Cardiac fibroblast (primary cell): ENCODE measurements at places on chromosomes 6 and 20.
A peak's percentile ranks its signal among the peaks of the same experiment; 100 is the strongest.

DNA sequence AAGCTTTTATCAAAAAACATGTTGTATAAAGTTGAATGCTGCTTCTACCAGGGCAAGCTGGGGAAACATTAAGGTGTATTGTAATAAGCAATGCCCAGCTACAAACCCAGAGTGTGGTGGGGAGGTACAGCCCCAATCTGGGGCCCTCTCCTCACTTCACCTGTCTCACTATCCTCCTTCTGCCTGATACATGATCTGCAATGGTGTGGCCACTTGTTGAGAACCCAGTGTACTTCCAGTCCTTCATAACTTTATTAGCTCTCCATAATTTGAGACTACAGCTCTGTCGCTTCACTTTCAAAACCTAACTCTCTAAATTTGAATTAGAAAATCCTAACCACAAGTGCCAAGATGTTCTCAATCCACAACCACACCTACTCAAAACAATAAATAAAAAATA lies 84.9 kb downstream of the EPB41L2 start:
- no peak for DNase-seq

DNA sequence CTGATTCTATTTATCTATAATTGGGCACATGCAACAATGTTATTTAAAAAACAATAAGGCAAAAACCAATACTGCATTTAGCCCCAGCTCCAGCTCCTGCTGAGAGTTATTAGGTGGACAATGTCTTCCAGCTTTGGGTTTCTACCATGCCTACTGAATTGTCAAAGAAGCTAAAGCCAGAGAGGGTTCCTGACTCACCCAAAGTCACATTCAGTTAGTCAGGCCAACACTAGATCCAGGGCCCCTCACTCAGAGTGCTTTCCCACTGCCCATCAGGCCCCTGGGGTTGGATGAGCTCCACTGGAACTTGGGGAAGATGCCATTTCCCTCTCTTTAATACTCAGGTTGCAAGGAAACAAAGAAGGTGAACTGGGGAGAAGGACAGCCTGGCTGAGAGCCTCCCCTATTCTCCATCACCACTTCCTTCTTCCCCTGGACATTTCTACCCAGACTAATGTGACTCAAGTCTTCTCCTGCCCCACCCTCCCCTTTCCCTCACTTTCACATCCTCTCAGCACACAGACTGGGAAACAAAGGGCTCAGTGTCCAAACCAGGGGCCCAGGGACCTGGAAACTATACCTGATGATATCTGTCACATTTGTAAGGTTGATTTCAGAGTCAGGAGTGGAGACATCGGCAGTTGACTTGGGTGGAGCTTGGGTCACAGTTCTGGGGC lies 6.0 kb downstream of the TREM1 start:
- DNase-seq: no peak

DNA sequence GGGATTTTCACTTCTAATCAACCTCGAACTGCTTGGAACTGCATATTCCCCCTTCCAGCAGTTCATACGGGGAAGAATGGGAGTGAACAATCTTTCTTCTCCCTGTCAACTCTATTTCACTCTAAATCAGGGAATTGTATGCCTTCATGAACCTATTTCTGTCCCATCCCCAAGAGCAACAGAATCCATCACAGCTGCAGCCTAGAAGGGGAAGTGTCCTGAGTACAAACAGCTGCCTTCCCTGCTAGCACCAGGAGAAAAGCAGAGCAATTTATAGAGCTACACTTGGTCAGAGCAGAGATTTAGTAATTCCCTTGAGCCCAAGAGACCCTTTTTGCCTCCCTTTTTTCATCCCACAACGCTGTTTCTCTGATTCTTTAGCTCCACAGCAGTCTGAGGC lies 208.4 kb downstream of the ADGRG6 start:
- no peak for DNase-seq

DNA sequence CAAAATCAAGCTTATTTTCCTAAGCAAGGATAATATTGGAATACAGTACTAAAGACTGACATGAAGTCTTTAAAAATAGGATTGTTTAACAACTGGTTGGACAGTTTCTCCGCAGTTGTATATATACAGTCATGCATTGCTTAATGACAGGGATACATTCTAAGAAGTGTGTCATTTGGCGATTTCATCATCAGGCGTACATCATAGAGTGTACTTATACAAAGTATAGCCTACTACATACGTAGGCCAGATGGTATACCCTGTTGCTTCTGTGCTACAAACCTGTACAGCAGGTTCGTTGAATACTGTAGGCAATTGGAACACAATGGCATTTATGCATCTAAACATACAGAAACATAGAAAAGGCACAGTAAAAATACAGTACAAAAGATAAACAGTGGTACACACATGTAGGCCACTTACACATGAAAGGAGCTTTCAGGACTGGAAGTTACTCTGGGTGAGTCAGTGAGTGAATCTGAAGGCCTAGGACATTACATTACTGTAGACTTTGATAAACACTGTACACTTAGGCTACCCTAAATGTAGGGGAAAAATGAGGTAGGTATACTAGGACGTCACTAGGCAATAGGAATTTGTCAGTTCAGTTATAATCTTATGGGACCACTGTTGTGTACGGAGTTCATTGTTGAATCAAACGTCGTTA lies 20.1 kb downstream of the HECA start:
- DNase-seq: peak; percentile 49

- no peak for DNase-seq
Observed at GRCh38 chr6:47129129-47129528, 87.0 kb upstream of the ADGRF1 start.

DNA sequence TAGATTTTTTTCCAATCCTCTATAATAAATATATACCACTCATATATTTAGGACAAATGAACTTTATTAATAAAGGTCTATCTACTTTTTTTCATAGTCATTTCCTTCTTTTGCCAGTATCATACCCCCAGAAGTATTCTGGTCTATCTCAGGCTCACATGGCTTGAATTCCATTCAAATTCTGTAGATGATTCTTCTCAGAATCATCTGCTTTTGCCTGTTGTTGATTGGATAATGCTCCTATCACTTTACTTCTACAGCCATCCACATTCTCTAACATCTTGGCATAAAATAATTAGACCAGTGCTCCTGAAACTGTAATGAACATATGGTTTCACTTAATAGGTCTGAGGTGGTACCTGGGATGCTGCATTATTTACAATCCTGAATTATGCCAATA lies 121.2 kb downstream of the GFRAL start:
- peak; percentile 35 for DNase-seq

DNA sequence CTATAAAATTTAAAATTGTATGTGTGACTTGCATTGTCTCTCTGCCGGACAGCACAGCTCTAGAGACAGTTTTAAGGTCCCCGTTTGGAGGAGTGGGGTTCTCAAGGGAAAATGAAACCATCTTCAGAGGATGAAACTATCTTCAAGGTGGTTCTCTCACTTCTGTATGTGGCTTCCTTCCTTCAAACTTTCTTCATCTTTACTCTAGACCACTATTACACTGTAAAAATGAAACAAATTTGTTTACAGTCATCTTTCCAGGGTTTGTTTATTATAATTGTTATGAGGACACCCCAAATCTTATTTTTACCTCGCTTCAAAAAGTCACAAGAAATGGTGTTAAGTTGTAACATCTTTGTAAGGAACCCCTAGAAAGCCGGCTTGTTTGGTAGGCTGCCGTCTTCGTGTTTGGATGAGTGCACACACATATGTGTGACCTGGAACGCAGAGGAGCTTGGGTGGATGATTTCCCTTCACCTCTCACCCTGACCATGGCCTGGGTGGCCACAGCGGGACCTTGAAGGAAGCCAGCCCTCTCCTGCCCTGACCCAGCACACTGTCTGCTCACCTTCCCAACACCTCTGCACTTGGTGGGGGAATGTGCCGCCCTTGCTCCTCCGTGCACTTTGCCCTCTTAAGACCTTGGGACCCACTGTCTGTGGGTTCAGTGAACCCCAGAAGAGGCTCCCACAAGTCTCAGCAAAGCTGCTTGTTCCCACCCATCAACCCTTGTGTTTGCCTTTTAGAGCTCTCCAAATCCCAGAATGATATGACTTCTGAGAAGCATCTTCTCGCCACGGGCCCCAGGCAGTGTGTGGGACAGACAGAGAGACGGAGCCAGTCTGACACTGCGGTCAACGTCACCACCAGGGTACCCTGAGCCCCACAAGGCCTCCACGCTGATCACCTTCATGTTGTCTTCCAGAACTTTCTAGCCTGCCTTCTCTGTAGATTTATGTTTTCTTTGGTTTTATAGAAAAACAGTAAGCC lies 67.8 kb downstream of the SYTL3 start:
- no peak for DNase-seq

DNA sequence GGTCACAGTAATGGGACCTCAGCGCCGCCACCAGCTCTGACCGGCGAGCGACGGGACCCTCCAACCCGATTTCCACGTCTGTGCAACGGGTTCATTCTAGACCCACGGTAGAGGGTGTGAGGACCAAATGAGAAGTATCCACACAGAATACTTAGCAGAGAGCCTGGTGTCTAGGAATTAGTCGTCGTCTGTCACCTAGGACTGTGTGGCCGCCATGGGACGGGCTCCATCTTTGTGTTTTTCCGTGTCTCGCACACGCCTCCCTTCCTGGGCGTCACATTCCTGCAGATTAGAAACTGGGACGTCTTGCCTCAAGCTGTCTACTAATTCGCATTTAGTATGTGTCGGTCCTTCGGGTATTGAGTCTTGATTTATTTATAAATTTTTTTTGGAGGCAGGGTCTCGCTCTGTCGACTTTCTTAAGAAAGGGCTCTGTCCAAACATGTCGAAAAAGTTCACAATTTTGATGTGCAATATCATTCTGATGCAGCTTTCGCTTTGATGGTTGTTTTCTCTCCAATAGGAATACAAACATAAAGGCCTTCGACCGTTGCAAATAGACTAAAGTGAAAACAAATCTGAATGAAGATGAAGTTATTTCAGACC lies 563 bp downstream of the MGME1 start:
- DNase-seq: peak; percentile 53

GRCh38 chr6:80537118-80537972 lies 430.9 kb downstream of the BCKDHB start:
- no peak for DNase-seq

- no peak for DNase-seq
Observed at GRCh38 chr20:40949346-40949745, 79.3 kb upstream of the TOP1 start.

DNA sequence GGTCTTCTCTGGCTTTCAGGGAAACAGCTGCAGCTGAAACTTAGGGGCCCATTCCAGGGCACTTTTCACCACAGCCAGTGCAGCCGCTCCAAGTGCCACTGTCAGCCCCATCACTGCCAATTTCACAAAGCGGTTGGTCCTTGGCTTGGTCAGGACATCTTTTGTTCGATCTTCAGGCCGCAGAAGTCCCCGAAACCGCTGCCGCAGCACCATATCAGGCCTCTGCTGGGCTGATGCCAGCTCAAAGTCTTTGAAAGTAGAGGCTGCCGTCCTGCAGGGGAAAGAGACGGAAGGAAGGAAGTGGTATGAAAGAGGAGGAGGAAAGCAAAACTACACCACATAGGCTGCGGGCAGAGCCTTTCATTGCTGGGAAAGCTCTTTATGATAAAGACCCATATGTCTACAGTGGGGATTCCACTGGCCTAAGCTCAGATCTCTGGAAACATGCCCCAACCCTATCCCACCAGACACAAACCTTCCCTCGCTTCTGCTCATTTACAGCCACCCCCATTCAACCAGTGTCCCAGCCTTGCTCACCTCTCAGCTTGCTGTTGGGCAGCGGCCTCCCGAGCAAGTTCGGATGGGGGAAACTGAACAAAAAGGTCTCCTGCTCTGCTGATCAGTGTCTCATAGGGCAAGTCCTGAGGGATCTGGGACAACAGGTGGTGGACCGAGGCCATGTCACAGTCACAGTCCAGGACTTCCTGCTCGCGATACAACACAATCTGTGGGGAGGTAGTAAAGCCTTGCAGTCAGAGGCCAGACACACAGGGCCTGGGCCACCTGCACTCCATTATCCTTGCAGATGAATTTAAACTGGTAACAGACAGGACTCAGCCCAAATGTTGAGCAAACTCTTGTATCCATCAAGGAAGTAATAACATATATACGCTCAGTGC lies 23.5 kb downstream of the TBC1D20 start:
- no peak for DNase-seq

- DNase-seq: no peak
Observed at GRCh38 chr6:102581378-102582124, 1188.0 kb downstream of the GRIK2 start.

GRCh38 chr6:169957351-169957963 lies 206.0 kb downstream of the ERMARD start:
- no peak for DNase-seq

DNA sequence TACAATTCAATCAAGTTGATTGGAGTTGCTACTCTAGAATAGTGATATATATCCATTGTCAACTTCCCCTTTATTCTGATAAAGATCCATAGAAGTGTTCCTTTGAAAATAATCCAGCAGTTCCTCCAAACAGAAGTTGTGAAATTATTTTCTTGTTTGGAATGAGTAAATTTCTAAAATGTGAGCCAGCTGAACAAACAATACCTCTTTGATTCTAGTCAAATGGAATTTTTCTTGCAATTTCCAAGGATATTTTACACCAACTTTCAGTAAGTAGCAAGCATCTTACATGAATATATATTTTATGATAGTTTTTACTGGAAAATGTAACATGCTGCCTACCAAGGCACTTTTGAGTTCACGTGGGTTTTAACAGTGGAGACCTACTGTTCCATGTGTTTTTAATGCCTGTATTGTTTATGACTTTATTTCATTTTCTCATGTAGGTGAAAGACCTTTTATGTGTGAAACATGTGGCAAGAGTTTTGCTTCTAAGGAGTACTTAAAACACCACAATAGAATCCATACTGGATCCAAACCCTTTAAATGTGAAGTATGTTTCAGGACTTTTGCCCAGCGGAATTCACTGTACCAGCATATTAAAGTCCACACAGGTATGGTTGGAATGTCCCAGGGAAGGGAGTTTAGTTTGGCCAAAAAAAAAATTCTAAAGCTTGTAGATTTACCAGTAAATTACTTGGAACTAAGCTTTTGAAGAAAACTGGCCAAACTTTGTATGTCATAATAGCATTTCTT lies 6.5 kb downstream of the GZF1 start:
- peak; percentile 19 for DNase-seq

GRCh38 chr6:161266513-161267230 lies 7.2 kb downstream of the AGPAT4 start:
- no peak for DNase-seq

- no peak for DNase-seq
Observed at GRCh38 chr20:58708246-58708931, 15.8 kb downstream of the NPEPL1 start.

DNA sequence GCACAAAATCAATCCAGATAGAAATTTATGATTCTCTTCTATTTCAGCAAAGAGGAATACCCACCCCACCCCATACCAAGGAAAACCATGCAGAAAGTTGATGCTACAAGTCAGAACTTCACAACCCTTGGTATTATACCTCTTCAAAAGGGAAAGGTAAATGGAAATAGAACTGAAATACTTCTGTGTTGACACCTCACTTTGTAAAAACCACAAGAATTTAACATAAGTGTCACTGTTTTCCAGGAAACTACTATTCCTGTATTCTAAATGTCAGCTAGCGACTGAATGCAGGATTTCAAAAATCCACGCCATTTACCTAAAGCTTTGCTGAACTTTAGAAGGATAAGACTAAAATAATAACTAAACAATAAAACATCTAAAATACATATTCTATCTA lies 3.6 kb downstream of the CPNE1 start:
- DNase-seq: no peak

- peak; percentile 83 for DNase-seq
Observed at GRCh38 chr6:43972913-43973300, 154.3 kb downstream of the MRPL14 start.
